ENCODE measurements at places on chromosomes 6 and 20.

DNA sequence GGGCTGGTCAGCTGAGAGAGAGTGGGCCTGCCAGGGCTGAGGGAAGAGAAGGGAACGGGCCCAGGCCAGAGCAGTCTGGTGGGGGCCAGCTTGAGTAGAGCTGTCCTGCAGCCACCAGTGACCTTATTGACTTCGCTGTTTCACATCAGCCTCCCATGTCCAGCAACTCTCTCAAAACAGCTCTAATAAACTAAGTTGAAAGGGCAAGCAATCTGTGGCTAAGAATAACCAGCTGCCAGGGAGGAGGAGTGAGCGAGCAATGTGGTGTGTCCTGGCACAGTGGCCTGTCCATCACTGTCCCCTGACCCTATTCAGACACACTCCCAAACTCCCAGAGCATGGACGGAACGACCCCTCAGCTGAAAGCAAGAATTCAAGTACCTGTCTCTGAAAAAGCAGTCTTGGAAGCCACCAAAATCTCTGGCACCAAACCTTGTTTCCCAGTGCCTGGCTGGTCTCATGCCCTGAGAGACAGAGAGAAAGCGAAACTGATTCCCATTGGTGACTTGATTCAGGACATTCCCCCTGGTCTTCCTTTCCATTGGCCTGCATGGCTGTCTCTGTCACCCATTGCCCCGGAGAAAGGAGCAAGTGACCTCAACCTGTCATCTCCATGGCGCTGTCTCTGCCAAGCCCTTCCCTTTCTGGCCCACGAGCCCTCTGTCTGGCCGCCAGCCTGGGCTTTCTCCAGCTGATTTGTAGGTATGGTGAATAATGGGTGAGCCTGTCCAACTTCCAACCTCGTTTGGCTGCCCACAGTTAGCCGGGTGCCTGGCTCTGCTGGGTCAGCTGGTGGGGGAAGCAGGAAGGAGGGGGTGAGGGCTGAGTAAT lies at the start of gene DDO:
TSS of gene DDO (minus strand) at position 490 of the 831 bp plus-strand sequence. CDS start 2,113 bp downstream, outside the sequence.
- DNase-seq = no peak

GRCh38 chr6:149026530-149026942 lies 279.7 kb downstream of the UST start:
- DNase-seq = no peak

GRCh38 chr20:49161428-49162152 lies 26.5 kb downstream of the STAU1 start:
- no peak for DNase-seq

DNA sequence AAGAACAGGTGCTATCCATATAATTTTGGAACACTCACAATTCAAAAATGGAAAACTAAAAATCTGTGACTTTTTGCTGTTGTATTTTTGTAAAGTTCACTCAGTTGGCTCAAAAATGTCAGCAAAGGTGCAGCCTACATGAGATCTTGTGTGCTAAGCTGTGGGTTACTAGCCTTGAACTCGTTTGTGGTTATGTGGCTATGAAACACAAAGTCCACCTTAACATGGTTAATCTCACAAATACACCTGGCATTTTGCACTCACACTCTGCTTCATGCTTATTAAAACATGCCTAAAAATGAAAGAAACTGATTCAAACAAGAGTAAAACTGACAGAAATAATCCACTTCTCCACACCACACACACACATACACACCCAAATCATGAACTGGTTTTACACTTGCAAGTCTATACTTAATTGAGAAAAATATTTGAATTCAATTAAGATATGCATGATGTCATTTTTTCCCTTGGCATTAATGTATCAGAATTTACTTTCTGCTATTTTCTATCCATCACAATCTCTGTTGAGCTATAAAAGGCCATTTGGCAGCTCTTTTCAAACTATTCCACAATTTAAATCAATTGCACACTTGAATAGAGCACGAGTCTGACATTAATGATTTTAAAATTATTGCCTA lies 22.9 kb upstream of the TMEM30A start:
- DNase-seq = no peak

- no peak for DNase-seq
Measured at GRCh38 chr6:56992703-56993102, 37.8 kb downstream of the BEND6 start.

GRCh38 chr6:45483501-45483900 lies 105.8 kb upstream of the SUPT3H start:
- DNase-seq = no peak

DNA sequence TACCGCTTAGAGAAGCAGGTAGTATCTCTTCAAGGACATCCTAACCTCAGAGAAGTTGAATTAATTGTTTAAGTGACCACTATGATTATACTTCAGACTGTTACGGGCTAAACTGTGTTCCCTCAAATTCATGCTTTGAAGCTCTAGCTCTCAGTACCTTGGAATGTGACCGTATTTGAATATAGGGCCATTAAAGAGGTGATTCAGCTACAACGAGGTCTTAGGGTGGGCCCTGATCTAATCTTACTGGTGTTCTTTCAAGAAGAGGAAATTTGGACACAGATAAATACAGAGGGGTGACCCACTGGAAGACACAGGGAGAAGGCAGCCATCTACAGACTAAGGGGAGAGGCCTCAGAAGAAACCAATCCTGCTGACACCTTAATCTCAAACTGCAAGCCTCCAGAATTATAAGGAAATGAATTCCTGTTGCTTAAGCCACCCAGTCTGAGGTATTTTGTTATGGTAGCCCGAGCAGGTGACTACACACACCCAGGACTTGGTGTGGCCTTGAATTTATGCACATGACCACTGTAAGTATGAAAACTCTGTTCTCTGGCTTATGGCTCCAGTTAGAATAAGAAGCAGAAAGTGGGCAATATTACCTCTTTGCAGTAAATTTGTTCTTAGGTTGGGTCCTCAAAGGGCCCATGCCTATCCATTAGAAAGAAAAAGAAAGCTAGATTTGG lies 249.1 kb downstream of the DHX35 start:
- no peak for DNase-seq

DNA sequence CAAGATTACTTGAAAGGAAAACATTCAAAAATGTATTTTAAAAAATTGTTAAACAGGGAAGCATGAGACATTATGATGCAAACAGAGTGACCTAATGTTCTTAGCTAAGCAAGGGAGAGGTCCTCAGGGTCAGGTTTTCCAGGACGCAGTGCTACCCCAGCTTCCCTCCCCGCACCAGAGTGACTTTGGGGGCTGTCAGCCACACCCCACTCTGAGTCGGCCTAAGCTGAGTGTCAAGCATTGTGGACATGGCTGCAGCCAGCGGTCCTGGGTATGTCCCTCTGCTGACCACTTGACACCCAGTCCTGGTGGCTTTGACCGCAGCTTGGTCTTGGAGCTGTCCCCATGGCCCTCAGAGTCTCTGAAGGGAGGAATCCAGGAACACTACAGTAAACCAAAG lies 54.9 kb upstream of the CD93 start:
- DNase-seq = no peak

DNA sequence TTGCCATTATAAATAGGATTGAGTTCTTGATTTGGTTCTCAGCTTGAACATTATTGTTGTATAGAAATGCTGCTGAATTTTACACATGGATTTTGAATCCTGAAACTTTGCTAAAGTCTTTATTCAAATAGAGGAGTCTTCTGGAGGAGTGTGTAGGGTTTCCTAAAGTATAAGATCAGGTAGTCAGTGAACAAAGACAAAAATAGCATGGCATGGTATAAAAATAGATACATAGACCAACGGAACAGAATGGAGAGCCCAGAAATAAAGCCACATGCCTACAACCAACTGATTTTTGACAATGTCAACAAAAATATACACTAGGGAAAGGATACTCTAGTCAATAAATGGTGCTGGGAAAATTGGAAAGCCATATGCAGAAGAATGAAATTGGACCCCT lies 740.1 kb downstream of the QKI start:
- DNase-seq = no peak

- no peak for DNase-seq
Measured at GRCh38 chr6:21227486-21227885, 366.1 kb upstream of the SOX4 start.

Measured in effector CD4-positive, alpha-beta T cell (primary cell).